ENCODE measurements at places on chromosomes 12 and 14.

- DNase-seq: no peak
Measured at GRCh38 chr12:120847814-120848213, 56.3 kb downstream of the SPPL3 start.

- DNase-seq: no peak
Measured at GRCh38 chr12:46101485-46101869, 111.1 kb upstream of the SCAF11 start.

- no peak for DNase-seq
Measured at GRCh38 chr14:99258876-99259726, 12.9 kb downstream of the BCL11B start.

DNA sequence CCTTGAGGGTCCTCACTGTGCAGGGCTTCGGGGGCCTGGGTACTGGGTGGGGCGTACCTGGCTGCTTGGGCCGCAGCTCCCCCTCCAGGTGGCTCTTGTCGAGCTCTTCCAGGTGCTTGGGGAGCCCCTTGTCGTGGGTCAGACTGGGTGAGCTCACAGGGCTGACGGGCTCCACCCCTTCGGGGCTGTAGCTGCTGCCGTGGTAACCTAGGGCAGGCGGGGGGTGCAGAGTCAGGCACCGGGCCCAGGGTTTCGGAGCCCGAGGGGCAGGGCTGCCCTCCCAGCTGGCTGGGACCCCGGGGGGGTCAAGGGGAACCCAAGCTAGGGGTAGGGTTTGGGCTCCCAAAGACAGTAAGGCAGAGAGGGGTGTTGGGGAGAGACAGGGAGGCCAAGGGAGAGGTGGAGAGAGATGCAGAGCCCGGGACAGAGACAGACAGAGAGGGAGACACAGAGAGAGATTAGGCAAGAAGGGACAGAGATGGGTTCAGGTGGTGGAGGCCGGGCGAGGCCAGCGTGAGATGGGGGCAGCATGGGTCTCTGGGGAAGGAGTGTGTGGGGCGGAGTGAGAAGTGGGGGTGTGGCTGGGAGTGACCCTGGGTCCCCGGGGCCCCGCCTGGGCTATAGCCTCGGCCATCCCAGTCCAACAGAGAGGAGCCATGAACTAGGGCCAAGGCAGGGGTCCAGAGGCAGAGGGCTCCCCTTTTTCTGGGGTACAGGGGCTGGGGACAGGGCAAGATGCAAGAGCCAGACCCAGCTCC, 40.7 kb downstream of the RFLNA start:
- no peak for DNase-seq

- DNase-seq: no peak
Measured at GRCh38 chr14:58724206-58724605, 86.4 kb downstream of the DACT1 start.

DNA sequence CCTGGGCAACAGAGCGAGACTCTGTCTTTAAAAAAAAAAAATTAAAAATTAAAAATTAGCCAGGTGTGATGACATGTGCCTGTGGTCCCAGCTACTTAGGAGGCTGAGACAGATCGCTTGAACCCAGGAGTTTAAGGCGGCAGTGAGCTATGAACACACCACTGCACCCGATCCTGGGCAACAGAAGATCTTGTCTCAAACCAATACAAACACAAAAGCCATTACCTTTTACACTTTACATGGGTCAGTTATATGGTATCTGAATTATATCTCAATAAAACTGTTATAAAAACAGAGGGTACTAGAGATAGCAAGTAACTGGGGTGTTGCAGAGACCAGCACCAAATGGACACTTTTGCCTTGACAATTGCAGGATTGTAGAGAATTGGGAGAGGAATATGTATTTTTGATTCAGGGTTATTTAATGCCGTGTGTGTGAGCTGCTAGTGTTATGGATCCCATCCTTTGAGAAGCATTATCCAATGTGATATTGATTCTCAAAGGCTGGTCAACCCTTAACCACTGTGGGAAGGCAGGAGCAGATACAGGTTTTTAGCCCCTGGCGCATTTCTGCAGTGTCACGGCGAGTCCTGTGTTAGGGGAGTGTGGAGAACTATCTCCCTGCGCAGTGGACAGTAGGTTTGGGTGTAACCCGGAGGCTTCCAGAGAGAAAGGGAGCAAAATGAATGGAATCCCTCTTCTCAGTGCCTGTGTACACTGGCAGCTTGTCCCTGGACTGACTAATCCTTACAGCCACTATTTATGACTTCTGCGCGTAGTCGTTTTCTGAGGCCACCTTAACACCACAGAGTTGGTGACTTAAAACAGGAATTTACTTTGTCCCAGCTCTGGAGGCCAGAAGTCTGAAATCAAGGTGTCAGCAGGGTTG, 4.3 kb downstream of the PSMD9 start:
- DNase-seq: no peak

GRCh38 chr12:66066929-66067523, 63.5 kb downstream of the LLPH start:
- DNase-seq: no peak

GRCh38 chr12:48183091-48183875, at the start of gene CCDC184:
Gene CCDC184 (plus strand): TSS chr12:48183644. CDS start chr12:48184123, 479 bp downstream.
- DNase-seq: peak; percentile 88

GRCh38 chr12:77407931-77408330, 342.6 kb upstream of the E2F7 start:
- no peak for DNase-seq

- DNase-seq: no peak
Measured at GRCh38 chr12:13976880-13977279, 4.5 kb downstream of the GRIN2B start.

- DNase-seq: peak; percentile 17
Measured at GRCh38 chr12:123571343-123571813, 13.0 kb upstream of the TMED2 start.

GRCh38 chr12:6701078-6701768, 608 bp upstream of the PIANP start:
- DNase-seq: no peak

DNA sequence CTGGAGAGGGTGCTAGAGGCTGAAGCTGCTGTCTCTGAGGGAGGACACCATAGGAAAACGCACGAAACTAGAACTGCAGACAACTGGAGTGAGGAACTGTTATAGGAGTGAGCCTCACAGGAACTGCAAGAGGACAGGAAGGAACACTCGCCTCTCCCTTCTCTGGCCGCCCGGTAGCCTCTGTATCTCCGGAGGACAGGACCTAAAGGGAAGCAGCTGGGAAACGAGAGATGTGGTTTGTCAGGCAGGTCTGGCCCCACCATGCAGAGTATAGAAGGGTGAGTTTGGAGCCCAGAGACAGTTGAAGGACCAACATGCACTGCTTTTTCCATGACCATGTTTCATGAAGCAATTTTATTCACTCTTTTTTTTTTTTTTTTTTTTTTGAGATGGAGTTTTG, 127.3 kb downstream of the EFCAB11 start:
- DNase-seq: no peak

GRCh38 chr14:59020382-59020781, 168.1 kb upstream of the DAAM1 start:
- DNase-seq: no peak

GRCh38 chr14:68468437-68469207, 324.2 kb downstream of the ZFP36L1 start:
- no peak for DNase-seq

All from putamen (tissue), 1 donor.